ENCODE measurements at places on chromosomes 7 and 10.

GRCh38 chr7:123665157-123665556 lies 9.5 kb downstream of the LMOD2 start:
- DNase-seq: no peak

DNA sequence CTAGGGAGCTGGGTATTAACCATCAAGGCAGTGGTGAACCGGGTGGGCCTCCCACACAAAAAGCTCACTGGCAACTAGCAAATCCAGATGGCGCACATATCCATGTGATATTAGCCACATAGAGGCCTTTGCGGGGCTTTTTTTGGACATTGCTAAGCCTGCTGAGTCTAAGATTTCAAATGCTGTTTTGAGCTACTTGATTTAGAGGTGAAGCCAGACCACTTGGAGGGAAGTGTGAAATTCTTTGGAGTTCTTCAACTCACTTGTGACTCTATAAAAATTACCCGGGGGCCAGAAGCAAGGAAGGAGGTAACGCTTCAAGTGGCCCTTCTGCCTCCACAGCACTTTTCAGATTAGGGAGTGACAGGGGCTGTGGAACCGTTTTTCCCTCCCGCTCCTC lies 619.8 kb upstream of the GALNT17 start:
- no peak for DNase-seq

DNA sequence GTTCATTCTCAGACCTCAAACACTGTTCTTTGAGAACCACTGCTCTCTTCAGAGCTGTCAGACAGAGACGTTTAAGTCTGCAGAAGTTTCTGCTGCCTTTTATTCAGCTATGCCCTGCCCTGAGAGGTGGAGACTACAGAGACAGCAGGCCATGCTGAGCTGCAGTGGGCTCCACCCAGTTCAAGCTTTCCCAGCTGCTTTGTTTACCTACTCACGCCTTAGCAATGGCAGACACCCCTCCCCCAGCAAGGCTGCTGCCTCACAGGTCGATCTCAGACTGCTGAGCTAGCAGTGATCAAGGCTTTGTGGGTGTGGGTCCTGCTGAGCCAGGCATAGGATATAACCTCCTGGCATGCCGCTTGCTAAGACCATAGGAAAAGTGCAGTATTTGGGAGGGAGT lies 80.5 kb upstream of the CYP2C9 start:
- DNase-seq: no peak

DNA sequence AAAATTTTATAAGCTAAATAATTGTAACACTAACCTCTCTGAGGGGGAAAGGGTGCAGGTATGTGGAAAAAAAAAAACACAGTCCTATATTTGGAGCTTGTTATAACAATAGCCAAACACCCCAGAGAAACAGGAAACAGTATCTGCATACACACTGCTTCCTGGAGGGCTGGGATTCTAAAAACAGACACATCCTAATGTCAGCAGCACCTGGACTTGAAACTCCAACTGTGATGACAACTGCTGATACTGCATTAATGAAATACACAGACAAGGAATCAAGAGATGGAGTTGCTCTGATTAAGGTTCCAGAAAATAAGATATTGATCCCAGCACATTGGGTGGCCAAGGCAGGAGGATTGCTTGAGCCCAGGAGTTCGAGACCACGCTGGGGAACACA lies 9.3 kb downstream of the DAGLB start:
- no peak for DNase-seq

- no peak for DNase-seq
Observed at GRCh38 chr10:81889181-81889769, 14.3 kb downstream of the NRG3 start.

- DNase-seq: no peak
Observed at GRCh38 chr10:11918384-11918783, 95.2 kb downstream of the PROSER2 start.

DNA sequence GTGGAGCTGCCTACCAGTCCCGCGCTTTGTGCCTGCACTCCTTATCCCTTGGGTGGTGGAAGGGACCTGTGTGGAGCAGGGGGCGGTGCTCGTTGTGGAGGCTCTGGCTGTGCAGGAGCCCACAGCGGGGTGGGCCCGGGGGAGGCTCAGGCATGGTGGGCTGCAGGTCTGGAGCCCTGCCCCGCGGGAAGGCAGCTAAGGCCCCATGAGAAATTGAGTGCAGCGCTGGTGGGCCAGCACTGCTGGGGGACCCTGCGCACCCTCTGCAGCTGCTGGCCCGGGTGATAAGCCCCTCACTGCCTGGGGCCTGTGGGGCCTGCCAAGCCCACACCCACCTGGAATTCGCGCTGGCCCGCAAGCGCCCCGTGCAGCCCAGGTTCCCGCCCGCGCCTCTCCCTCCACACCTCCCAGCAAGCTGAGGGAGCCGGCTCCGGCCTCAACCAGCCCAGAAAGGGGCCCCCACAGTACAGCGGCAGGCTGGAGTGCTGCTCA lies 859.6 kb upstream of the KCND2 start:
- DNase-seq: no peak

DNA sequence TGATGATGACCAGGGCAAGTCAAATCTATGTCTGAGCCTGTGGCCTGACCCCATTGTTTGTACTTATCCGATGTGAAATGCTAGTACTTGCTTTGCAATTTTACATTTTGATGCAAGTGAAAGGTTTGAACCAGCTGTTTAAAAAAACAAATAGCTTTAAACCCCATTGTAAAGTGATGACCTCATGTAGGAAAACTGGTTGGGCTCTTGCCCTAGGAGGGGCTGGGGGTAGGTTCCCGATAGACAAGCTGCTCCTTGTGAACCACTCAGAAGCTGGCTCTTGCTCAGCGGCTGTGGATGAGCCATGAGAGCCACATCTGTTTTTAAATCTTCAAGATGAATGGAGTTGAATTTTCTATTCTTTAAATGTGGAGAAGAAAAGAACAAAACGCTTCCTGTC lies 185.3 kb downstream of the WDR11 start:
- no peak for DNase-seq

DNA sequence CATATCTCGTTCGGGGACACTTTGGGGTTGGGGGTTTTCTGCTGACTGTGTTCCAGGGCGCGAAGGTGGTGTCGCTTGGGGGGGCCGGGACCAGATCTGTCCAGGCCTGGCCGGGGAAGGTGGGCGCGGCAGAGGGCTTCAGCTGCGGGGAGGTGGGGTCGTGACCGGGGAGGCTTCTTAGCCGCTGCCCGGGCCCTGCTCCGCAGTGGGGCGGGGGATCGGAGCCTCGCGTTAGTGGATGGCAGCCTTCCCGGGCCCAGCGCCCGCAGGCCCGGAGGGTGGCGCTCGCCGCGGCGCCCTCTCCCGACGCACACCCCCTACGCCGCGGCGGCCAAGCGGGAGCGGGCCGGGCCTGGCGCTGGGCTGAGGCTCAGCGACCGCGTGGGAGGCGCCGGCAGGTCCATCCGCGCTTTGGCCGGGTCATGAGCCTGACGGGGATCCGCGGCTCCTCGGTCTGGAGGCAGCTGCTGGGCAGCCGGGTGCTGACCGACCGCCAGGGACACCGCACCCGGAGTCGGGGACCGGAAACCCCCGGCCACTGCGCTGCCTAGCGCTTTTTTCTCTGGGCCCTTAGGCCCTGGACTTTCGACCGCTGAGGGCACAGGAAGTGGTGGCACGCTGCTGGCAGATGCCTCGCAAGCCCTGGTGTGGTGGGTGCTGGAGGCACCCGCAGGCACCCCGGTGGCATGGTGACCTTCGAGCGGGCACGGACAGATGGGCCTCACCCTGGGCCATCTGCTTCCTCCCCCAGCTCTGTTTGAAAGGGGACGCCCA lies 1.2 kb downstream of the AGAP3 start:
- DNase-seq: no peak

DNA sequence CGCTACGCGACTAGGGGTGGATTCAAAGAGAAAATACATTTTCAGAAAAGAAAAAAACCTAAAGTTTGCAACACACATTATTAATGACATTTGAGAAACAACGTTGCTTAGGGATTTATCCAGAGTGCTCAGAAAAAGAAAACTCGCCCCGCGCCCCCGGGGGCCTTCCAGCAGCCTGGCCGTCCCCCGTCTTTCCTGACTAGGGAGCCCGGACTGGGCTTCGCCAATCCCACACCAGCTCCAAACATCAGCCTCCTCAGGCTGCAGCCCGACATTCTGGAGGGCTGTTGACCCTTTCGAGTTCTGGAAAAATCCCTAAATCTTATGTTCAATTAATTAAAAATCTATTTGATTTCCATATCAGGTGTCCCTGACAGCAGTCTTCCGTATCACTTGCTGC lies 48.6 kb downstream of the CLEC2L start:
- DNase-seq: no peak

DNA sequence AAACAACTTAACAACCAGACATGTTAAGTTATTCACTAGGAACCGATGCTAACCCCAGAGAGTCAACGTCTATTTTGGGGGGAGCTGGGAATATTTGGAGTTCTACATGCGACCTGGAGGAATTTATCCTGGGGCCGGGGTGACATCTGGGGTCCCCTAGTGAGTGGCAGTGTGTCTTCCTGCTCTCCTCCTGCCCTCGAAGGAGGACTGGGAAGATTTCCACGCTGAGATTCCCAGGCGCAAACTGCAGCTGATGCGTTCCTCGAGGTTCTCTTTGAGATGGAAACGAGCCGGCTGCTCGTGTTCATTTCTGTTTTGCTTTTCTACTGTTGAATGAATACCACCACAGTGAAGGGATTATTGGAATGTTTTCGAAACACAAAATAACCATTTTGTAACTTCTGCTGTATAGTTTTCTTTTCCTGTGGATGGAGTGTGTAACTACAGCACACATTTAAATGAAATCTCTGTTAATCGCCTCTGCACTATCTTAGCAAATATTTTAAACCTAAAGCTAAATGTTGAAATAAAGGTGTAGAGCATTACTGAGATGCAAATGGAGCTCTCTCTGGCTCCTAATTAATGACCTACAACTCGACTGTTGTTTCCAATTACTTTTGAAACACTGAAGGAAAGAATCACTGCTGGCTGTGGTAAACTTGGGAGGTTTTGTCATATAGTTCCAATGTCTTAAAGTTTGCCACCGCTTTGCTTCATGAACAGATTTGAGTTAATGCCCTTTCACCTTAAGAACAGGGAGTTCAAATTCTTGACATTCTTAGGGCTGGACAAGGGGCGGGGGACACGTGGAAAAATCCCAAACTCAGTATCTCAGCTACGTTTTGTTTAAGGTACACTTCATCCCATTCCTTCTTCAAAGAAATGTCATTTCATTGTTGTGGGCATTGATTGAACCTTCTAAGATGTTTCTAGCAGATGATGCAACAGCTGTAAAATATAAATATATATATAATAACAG lies 21.1 kb downstream of the GATA3 start:
- no peak for DNase-seq

DNA sequence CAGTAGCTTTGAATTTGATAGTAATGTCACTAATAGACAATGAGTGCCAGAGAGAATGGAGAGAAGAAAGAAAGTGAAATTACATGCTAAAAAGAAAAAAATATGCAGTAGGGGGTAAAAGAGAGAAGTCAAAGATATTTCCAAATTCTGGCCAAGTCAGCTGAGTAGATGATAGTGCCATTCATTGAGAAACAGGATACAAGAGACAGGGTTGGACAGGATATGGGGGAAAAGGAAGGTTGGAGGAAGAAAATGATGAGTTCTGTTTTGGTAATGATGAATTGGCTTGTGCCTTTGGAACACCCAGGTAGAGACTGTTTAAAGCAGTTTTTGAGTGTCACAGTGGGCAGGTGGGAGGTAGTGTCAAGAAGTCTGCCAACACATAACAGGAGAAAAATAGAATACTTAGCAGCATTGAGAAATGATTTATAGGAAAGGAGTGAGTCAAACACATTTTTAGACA lies 78.3 kb downstream of the LRRC17 start:
- peak; percentile 18 for DNase-seq

- DNase-seq: no peak
Observed at GRCh38 chr7:28266402-28266801, 85.8 kb upstream of the JAZF1 start.
